ENCODE measurements at places on chromosomes 5 and 9.

DNA sequence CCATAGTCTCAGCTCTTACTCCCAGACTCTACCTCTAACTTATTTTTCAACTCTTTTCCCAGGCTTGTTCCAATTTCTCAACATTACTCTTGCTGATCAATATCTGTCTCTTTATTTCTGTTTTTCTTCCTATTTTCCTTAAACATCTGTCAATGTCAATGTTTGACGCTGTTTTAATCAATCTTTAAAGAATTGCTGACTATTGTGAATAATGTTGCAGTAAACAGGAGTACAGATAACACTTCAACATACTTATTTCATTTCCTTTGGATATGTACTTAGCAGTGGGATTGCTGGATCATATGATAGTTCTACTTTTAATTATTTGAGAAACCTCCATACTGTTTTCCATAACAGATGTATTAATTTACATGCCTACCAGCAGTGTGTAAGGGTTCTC, 229.0 kb downstream of the TRIM36 start:
- H3K27me3 ChIP-seq: no peaks in the 10 kb centered on the region
- no peak overlapping the region for H3K4me3 ChIP-seq

- no peak for DNase-seq
- no peaks in the 10 kb centered on the region for H3K27me3 ChIP-seq
- no peaks in the 10 kb centered on the region for H3K36me3 ChIP-seq
- peaks cover 2% of the 10 kb centered on the region for H3K4me1 ChIP-seq
- H3K4me3 ChIP-seq: no peak overlapping the region
These were observed 81.6 kb downstream of the ARHGAP26 start for GRCh38 chr5:142851731-142852130.

DNA sequence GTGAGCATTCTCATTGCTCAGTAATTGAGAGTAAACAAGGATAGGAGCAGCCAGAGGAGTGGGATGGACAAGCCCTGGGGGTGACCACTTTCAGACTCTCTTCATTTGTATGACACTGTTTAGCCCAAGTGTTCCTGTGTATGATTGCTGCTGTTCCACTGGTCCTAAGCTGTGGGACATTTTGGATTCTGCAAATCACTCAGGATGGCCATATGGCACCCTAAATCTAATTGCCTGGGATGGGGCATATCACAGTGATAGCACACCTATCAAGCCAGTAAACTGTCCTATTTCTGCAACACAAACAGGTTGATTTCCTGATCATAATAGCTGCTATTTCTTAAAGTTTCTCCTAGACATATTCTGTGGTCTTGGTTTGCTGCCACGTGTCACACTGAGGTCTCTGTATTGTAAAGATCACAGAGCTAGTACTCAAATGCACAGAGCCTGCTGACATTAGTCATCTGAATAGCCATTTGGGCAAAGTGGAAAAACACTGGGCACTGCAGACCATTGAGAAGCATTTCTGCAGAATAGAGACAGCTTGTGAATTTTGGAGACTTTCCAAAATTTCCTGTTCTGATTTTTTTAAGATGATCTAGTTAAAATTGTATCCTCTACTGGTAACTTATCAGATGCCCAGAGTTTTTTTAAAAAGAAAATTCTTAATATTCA, 320.2 kb downstream of the RFX3 start:
- no peaks in the 10 kb centered on the region for H3K4me1 ChIP-seq
- no peaks in the 10 kb centered on the region for H3K36me3 ChIP-seq
- DNase-seq: no peak
- H3K4me3 ChIP-seq: no peak overlapping the region
- no peak overlapping the region for H3K27ac ChIP-seq
- no peaks in the 10 kb centered on the region for H3K27me3 ChIP-seq

GRCh38 chr5:38541174-38541725, 15.2 kb downstream of the LIFR start:
- peaks cover 10% of the 10 kb centered on the region for H3K27me3 ChIP-seq
- H3K27ac ChIP-seq: no peak overlapping the region
- no peak overlapping the region for H3K4me3 ChIP-seq
- H3K36me3 ChIP-seq: no peaks in the 10 kb centered on the region
- no peak for DNase-seq

DNA sequence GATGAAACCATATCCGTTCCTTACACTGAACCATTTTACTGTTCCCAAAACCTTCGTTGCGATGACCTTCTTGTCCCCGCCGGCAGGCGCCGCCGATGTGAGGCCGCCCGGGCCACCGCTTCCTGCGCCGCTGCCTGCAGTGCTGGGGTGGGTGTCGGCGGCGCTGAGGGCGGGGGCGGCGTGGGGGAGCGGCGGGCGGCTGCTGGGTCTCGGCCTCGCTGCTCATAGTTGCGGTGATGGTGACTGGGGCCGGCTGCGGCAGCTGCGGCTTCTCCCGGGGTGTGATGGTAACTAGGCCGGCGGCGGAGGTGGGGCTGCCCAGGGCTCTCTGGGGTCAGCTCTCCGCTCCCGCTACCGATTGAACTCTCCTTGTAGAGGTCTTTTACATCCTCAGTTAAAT, 14.1 kb upstream of the OR2S2 start:
- no peaks in the 10 kb centered on the region for H3K27me3 ChIP-seq
- H3K27ac ChIP-seq: no peak overlapping the region
- no peak overlapping the region for H3K4me3 ChIP-seq
- no peaks in the 10 kb centered on the region for H3K4me1 ChIP-seq
- H3K36me3 ChIP-seq: no peaks in the 10 kb centered on the region

DNA sequence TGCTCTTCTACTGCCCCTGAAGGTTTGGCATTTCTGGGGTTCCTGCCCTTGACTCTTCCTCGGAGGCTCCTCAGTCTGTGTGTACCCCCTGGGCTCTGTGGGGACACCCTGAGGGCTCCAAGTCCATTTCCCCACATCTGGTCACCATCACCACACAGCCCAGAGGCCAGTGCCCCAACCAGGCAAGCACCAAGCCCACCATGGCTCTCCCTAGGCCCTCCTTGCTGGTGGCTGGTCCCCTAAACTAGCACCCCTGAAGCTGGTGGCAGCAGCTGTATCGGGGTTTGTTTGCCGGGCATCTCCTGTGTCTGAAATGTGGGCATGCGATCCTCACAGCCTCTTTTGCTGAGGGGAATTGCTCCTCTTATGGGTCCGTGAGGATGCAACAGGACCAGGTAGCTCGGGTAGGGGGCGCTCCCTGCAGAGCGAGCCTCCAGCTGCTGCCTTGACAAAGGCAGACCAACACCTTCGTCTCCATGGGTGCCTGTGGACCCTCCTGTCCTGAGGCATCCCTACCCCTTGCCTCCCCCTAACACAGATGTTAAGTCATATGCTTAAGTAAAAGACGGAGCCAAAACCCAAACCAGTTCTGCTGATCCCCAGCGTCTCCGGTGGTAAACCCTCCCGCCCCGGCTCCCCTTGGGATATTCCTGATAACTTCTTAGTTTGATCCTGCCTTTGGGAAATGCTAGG, 138.9 kb upstream of the IRX4 start:
- no peaks in the 10 kb centered on the region for H3K36me3 ChIP-seq
- H3K4me1 ChIP-seq: no peaks in the 10 kb centered on the region
- DNase-seq: no peak
- no peak overlapping the region for H3K4me3 ChIP-seq

DNA sequence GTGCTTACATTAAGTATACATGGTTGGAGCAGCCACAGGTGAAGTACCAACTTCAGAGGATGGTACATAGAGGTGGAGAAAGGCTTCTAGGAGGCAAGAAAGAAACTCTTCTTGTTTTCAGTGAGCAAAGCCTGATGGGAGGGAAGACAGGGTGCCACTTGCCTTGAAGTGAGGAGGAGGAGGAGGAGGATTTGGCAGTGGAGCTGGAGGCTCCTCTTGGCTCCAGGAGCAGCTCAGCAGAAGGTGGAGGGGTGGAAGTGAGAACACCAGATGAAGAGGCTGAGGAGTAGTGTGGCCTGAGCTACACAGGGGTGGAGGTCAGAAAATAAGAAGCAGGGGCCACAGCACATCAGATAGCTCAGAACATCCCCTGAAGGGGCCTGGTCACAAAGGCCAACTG, 91.1 kb upstream of the SHISAL2B start:
- H3K36me3 ChIP-seq: no peaks in the 10 kb centered on the region
- no peak overlapping the region for H3K27ac ChIP-seq
- DNase-seq: no peak
- H3K4me1 ChIP-seq: no peaks in the 10 kb centered on the region

- H3K36me3 ChIP-seq: peaks cover 3% of the 10 kb centered on the region
- no peak overlapping the region for H3K4me3 ChIP-seq
- H3K27me3 ChIP-seq: no peaks in the 10 kb centered on the region
These were observed 360.1 kb downstream of the KDM4C start for GRCh38 chr9:7117676-7118561.

- no peaks in the 10 kb centered on the region for H3K4me1 ChIP-seq
- H3K36me3 ChIP-seq: no peaks in the 10 kb centered on the region
- no peak overlapping the region for H3K27ac ChIP-seq
- H3K4me3 ChIP-seq: no peak overlapping the region
These were observed 478.5 kb upstream of the KIF2A start for GRCh38 chr5:61827445-61827975.

DNA sequence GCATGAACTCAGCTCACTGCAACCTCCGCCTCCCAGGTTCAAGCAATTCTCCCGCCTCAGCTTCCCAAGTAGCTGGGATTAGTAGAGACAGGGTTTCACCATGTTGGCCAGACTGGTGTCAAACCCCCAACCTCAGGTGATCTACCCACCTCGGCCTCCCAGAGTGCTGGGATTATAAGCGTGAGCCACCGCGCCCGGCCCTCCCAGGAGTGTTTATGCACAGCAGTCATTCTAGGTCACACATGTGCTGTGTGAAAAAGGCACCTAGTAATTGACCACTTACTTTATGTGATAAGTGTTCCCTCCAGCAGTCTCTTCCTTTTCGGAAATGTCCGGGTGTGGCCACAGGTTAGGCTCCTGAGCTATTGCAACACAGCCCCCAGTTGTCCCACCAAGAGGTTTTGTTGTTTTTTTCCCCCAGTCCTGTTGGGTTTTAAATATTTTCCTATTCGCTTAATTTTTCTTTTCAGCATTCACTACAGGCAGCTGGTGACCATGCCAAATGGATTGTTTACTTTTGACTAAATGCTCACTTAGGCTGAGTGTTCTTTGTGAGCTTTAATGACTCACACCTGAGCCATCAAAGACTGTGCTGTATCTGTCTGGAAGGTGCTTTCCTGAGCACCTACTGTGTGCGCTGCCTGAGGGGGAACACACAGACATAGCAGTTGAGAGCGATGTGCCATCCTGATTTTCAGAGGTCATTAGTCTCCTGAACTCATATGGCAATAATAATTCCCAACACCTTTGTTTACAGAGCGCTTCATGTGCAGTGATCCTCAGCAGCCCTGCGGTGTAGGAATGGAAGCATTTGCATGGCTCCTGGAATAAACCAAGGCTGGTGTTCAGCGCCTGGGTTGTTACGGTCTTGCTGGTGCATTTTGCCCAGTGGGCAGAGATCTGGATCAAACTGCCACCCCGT, 94.3 kb downstream of the MVB12B start:
- no peak for DNase-seq
- peaks cover 5% of the 10 kb centered on the region for H3K4me1 ChIP-seq
- no peak overlapping the region for H3K27ac ChIP-seq
- no peak overlapping the region for H3K4me3 ChIP-seq
- H3K36me3 ChIP-seq: peaks cover 13% of the 10 kb centered on the region
- H3K27me3 ChIP-seq: no peaks in the 10 kb centered on the region

GRCh38 chr5:122200450-122200849, 71.1 kb downstream of the ZNF474 start:
- H3K4me3 ChIP-seq: no peak overlapping the region
- no peaks in the 10 kb centered on the region for H3K27me3 ChIP-seq
- no peak overlapping the region for H3K27ac ChIP-seq
- no peak for DNase-seq
- H3K4me1 ChIP-seq: no peaks in the 10 kb centered on the region

DNA sequence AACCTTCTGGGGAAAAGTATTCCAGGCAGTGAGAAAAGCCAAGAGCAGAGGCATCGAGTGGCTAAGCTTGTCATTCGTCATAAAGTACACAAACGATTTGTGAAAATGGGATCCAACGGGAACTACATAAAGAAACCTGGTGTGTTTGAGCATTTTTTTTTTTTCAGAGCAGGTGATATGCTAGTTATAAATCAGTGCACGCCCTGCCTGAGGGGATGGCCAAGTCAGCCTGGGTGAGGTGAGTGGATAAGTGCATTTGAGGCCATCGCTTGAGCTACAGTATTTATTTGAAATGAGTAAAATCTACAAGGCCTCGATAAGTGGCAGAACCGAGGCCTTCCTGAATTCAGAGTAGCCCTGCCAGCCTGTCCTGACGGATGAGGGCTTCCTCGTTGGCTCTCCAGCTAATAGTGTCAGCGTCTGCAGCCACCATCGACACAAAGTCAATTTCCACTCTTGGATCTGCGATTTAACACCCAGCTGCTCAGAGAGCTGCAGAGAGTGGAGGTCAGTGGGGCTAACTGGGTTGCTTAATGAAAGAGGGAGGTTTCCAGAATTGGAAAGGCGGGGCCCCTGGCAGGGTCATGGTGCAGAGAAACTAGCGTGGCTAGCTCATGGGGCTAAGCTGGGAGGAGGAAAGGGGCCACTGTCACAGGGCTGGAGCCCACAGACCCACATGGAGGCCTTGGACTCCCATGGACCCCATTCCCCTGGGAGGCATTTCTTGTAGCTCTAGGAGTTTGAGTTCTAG, 27.3 kb downstream of the PPARGC1B start:
- H3K4me1 ChIP-seq: no peaks in the 10 kb centered on the region
- H3K27me3 ChIP-seq: no peaks in the 10 kb centered on the region
- no peak overlapping the region for H3K4me3 ChIP-seq
- no peak for DNase-seq
- H3K27ac ChIP-seq: no peak overlapping the region
